ENCODE measurements at places on chromosomes 2 and 18.

GRCh38 chr2:236643480-236643879, 73.9 kb downstream of the ACKR3 start:
- DNase-seq: no peak

GRCh38 chr18:46273861-46274260, 169.7 kb downstream of the HAUS1 start:
- DNase-seq: no peak

GRCh38 chr2:157339965-157340655, 14.5 kb upstream of the ERMN start:
- no peak for DNase-seq

DNA sequence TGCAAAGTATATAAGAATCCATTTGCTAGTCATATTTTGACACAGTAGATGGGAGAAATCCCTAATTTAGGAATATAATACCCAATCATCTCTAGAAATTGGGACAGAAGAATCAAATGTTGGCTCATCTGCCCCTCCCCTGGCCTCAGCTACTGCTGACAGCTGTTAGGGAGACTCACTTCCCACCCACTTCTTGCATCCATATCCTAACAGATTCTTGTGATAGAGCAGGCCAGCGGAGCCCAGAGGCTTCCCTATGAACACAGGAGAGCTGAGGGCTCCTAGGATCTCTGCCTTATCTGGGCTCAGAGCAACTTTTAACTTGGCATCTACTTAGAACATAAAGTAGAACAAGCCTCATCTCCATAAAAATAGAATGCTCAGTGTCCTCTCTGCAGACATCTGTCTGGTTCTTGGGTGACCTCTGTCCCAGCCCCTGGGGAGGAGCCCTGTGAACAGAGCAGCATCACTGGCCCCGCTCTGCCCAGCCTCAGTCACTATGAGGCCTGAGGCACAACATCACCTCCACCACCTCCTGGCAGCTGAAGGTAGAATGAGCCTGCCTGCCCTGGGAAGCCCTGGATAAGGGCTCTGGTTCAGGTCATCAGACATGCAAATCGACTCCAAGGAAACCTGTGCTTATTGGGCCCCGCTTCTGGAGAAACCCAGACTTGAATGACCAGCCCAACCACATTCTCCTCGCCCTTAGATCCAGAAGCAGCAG, 229.7 kb downstream of the ANKRD36B start:
- no peak for DNase-seq

DNA sequence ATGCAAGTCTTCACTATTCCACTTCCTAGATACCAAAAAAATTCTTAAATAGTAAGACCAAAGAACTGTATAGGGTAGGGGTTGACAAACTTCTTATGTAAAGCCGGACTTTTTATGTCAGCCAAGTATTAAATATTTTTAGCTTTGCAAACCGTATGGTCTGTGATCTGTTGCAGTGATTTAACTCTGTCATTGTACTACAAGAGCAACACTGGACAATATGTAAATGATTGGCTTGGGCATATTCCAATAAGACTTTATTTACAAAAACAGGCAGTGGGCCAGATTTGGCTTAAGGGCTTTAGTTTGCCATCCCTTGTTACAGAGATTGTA, 48.0 kb downstream of the MGAT5 start:
- DNase-seq: no peak

DNA sequence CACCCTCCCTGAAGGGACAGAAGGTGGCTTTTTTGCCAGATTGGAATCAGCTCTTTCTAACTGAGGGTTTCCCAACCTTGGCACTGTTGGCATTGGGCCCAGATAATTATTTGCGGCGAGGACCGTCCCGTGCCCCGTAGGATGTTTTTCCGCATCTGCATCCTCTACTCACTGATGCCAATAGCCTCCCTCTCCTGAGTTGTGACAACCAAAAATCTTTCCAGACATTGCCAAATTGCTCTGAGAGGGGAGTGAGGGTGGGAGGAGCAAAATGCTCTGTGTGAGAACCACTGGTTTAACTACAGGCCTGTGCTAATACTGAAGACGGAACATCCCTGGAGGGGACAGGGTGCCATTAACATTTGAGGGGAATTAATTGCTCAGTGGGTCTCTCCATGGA, 33.6 kb upstream of the GLI2 start:
- no peak for DNase-seq

- DNase-seq: no peak
Measured at GRCh38 chr18:23397907-23398306, 55.2 kb upstream of the RIOK3 start.
